ENCODE measurements at places on chromosomes 1 and 21. TPM values are rescaled to one million over a fixed set of nuclear protein-coding genes. Genes with fewer than 3 reads are reported as not detected.

The SMIM11 gene
- total RNA-seq, result 0.94 TPM

The LPAR3 gene
- total RNA-seq, result 1.2 TPM

The KCTD3 gene
- 31.5 TPM for total RNA-seq

The CFHR3 gene
- total RNA-seq, result not detected

The S100PBP gene
- total RNA-seq, result 26.6 TPM

The SLAMF8 gene
- not detected for total RNA-seq
